ENCODE measurements at places on chromosomes 12 and 14.

GRCh38 chr12:52568111-52568510 lies 5.5 kb downstream of the KRT74 start:
- no peak for DNase-seq

DNA sequence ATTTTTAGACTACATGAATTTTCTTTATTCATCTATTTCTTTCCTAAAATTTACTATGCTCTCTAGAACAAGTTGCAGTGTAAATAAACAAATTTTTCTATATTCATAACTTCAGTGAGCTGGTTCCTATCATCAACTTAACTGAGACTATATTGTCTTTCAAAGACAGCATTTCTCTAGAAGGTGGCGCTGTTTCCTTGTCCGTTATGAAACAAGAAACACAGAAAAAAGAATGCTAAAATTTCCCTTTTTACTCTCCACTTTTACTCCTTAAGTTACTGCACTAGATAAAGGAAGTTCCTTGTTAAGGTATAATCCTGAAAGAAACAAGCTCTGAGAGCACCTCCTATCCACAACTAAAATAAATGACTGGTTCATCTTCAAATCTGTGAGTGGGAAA lies 8.2 kb upstream of the CLEC2A start:
- DNase-seq: no peak

- DNase-seq: no peak
Observed at GRCh38 chr12:53941187-53941586, 2.6 kb downstream of the HOXC13 start.

DNA sequence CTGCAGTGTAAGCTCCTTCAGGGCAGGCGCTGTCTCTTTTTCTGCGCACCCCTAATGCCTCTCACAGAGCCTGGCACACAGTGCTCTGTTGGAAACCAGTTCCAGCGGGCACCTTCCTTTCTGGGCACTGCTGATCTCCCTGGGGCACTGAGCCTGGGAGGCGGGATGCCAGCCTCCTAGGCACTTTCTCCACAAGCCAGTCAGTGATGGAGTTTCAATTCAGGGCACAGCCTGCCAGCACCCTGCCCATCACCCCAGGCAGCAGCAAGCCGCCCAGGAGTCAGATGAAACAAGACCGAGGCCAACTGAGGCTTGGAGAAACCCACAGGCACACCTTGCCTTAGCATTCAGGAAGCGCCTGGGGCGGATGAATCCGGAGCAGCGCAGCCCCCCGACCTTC lies 5.7 kb upstream of the CTDSP2 start:
- no peak for DNase-seq

DNA sequence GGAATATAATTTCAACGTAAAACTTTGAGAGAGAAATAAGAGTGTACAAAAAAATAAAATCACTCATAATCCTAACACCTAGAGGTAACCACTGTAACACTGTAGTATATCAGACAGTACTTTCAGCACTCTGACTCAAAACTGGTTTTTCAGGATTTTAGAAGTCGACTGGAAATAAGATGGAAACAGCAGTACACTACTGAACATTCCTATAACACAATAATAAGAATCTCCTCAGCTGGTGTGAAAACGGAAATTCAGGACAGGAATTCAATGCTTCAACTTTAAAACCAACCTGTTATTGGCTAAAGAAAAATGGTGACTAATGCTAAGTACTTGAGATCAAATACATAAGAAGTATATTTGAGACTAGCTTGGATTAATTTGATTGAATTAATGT lies 12.3 kb upstream of the PITPNM2 start:
- DNase-seq: no peak

DNA sequence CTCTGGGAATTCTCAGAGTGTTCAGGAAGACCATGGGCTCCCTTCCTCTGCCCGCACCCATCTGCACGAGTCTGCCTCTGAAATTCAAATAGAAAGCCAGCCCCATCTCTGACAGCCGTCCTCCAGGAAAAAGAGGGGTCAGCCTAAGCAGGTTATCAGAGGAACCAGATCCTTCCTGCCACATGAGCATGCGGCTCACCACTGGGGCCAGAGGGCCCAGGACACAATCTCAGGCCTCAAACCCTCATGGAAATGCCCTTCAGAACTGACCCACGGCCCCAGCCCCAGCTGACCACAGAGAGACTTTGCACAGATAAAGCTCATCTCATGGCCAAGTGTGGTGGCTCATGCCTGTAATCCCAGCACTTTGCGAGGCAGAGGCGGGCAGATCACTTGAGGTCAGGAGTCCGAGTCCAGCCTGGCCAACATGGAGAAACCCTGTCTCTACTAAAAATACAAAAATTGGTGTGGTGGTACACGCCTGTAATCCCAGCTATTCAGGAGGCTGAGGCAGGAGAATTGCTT lies 23.2 kb downstream of the PXN start:
- DNase-seq: no peak

GRCh38 chr12:49930515-49931288 lies 19.8 kb upstream of the AQP2 start:
- DNase-seq: no peak

GRCh38 chr14:61106959-61107641 lies 126.1 kb downstream of the SLC38A6 start:
- no peak for DNase-seq

DNA sequence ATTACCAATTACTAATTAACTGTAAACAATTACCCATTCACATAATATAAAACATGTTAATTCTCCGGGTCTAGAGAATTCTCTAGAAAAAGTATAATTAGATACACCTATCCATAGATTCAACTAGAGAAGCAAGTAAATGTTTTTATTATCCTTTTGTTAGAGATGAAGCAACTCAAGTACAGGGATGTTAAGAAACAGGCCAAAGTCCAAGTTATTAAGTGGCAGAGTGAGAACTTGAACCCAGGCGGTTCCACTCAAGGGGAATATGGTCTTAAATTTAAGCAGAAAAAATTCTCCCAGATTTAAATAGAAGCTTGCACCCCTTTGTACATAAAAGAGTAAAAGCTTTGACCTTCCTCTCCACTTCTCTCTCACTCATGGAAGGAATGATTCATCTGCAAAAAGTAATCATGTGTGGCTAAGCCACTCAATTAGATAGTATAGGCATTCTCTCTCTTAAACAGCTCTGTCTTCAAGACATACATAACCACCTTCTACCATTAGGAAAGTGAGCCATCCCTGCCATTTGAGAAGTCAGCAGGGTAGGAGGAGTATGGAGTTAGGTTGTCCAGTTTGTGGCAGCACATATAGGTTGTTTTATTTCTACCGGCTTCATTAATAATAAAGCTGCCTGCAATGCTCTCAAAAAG lies 34.1 kb downstream of the ERGIC2 start:
- no peak for DNase-seq

- DNase-seq: no peak
Observed at GRCh38 chr14:57209561-57209960, 59.1 kb downstream of the EXOC5 start.

- DNase-seq: no peak
Observed at GRCh38 chr12:95726903-95727302, 63.7 kb downstream of the NTN4 start.

- DNase-seq: no peak
Observed at GRCh38 chr12:60100160-60100559, 504.3 kb downstream of the SLC16A7 start.

- DNase-seq: no peak
Observed at GRCh38 chr14:33404054-33404453, 465.4 kb downstream of the NPAS3 start.

- no peak for DNase-seq
Observed at GRCh38 chr12:80627782-80628181, 79.7 kb upstream of the MYF6 start.

GRCh38 chr14:54772451-54772881 lies 130.2 kb downstream of the GCH1 start:
- no peak for DNase-seq

DNA sequence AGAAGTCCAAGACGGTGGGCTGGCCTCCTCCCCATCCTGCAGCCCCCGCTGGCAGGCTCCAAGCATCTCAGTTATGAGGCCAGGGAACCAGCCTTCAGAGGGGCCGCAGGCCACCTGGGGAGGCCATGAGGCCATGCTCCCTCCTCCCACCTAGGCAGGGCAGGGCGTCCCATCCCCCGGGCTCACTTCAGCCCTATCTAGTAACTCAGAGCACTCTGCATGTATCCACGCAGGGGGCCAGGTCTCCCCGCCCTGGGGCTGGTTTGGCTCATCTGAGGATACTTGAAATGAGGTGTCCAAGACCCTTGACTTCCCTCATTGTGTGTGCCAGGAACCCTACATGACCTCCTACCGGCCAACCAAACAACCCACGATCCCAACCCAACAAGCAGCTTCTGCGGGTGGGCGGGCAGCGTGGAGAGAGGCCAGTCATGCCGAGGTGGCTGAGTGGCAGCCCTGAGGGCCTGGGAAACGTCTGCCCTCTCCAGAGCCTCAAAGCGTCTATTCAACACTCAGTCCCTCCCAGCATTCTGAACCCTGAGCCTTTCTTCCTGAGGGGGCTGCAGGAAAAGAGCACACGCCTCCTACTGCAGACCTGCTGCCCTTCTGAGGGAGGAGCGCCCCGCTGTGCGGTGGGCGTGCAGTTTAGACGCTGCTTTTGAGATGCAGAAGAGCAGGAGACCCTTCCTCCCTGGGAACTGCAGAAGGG lies 16.8 kb downstream of the ISCA2 start:
- DNase-seq: no peak

GRCh38 chr12:103569278-103569677 lies 17.8 kb upstream of the STAB2 start:
- DNase-seq: no peak

DNA sequence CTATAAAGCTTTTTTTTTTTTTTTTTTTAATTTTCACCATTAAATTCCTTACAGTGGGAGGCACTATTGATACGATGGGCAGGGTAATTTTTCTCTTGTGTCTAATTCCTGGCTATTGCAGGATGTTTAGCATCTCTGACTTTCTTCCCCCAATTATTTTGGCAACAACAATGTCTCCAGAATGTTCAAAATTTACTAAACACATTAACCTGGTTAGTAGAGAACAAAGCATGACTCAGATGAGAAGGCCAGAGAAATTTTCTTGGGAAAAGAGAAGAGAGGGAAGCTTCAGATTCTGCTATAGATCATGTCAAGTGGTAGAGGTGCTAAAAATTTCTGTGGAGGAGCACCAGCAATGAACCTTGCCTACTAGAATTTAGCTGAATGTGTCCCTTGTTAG lies 171.5 kb upstream of the PRICKLE1 start:
- no peak for DNase-seq

DNA sequence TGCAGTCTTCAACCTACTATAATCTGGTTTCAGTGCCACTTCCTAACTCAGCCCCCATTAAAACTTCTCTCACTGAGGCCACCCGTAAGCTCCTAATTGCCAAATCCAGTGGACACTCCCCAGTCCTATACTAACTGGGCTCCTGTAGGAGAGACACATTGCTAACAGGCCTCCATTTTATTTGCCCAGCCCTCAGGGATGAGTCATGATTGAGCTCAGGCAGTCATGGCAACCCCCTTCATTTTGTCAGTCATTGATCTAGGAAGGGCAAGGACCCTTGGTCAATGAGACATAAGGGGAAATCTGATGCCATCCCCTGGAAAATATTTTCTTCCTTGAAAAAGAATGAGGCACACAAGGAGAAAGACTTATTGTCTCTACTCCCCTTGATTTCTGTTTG lies 70.1 kb upstream of the HIF1A start:
- no peak for DNase-seq

DNA sequence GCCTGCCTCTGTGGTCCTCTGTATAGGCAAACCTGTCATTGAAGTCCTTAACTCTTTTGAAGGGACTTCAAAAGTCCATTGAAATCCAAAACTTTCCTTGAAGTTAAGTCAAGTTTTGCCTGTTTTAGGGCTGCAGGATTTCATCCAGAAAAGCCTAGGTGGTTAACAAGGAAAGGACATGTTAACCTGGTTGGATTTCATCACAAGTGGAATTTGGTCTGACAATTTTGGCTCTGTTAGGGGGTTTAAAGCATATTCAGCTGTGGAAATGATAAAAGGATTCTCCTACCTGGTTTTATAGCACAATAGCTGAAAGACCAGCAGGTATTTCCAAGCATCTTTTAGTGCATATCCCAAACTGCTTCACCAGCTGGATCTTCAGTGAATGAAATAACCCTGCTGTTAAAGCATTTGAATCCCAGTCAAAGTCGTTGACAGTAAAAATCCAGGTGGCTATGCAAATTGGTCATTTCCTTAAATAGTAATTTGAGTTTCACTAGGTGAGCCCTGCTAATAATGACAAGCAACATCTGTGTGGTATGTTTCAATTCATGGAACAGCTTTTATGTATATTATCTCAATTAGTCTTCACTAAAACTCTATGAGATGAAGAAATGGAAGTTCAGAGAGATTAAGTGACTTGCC lies 400.5 kb downstream of the ETNK1 start:
- DNase-seq: no peak

GRCh38 chr14:89616852-89617341 lies 199.9 kb upstream of the FOXN3 start:
- peak; percentile 41 for DNase-seq

DNA sequence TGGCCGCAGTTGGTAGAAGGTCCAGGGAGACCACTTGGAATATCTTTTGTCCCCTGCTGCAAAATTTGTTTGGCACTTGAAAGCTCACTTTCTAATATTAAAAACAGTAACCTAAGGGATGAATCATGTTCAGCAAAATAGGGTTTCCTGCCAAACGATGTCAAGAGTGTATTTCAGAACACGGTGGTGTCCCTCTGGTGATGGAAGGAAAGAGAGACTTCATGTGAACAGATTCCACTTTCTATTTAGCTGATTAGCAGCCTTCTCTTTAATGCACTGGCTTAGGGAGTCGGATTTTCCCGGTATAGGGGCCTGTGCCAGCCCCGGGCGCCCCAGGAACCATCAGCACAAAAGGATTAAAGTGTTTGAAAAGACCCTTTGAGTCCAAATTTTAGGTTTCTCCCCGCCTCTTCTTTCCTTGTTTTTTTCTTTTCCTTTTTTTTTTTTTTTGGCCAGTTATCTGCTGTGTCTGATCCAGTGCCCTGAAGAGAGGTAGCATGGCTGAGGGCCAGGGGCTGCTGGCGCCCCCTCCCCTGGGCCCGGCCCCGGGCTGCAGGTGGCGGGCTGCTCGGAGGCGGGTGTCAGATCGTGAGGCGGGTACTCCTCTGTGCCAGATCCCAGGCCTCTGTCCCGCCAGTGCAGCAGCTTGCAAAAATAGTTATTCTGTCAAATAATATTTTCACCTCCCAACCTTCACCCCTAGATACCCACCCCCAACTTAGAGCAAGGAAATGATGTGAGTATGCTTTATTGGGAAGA lies 88.3 kb downstream of the TESC start:
- DNase-seq: no peak

DNA sequence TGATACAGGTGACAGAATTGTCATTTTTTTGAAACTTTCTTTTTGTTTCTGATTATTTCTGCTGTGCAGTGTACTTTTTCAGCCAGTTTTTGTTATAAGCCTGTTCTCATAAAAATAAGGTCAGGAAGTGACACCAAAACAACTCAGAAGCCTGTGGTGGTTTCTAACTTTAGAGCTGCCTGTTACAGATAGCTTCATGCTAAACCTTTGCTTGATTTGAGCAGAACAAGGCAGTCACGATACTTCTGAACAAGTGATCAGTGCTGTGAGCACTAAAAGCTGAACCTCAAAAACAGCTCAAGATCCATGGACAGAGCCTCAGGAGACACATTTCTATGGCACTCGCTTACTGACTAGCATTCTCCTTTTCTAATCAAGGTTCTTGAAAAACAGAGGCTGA lies 82.0 kb downstream of the PRKCH start:
- DNase-seq: peak; percentile 25
